ENCODE measurements at places on chromosomes 2 and 18.

GRCh38 chr2:144233317-144233716 is 286.6 kb downstream of the ZEB2 start:
- DNase-seq, result no peak

DNA sequence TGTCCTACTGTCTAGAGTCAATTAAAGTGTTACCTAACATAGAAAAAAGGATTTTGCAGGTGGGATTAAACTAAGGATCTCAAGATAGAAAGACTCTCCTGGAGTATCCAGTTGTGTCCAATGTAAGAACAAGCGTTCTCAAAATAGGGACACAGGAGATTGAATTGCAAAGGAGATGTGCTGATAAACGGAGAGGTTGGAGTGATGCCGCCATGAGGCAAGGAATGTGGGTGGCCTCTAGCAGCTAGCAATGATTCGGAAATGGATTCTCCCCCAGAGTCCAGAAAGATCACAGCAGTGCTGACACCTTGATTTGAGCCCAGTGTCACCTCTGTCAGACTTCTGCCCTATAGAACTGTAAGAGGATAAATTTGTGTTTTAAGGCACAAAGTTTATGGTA is 24.1 kb upstream of the IL1RN start:
- DNase-seq, result no peak

GRCh38 chr2:120587279-120587996 is 148.2 kb upstream of the GLI2 start:
- DNase-seq, result no peak

- DNase-seq, result peak; percentile 79
Measured at GRCh38 chr2:202718614-202719013, 83.8 kb downstream of the FAM117B start.

DNA sequence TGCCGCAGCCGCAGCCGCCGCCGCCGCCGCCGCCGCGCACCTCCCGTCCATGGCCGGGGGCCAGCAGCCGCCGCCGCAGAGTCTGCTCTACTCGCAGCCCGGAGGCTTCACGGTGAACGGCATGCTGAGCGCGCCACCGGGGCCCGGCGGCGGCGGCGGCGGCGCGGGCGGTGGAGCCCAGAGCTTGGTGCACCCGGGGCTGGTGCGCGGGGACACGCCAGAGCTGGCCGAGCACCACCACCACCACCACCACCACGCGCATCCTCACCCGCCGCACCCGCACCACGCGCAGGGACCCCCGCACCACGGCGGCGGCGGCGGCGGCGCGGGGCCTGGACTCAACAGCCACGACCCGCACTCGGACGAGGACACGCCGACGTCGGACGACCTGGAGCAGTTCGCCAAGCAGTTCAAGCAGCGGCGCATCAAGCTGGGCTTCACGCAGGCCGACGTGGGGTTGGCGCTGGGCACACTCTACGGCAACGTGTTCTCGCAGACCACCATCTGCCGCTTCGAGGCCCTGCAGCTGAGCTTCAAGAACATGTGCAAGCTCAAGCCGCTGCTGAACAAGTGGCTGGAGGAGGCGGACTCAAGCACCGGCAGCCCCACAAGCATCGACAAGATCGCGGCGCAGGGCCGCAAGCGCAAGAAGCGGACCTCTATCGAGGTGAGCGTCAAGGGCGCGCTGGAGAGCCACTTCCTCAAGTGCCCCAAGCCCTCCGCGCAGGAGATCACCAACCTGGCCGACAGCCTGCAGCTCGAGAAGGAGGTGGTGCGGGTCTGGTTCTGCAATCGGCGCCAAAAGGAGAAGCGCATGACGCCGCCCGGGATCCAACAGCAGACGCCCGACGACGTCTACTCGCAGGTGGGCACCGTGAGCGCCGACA is 2.4 kb downstream of the POU3F3 start:
- no peak for DNase-seq

GRCh38 chr2:69694894-69695849 is 46.8 kb upstream of the ANXA4 start:
- peak; percentile 72 for DNase-seq

GRCh38 chr2:68732036-68732932 is 2.3 kb upstream of the ARHGAP25 start:
- no peak for DNase-seq

DNA sequence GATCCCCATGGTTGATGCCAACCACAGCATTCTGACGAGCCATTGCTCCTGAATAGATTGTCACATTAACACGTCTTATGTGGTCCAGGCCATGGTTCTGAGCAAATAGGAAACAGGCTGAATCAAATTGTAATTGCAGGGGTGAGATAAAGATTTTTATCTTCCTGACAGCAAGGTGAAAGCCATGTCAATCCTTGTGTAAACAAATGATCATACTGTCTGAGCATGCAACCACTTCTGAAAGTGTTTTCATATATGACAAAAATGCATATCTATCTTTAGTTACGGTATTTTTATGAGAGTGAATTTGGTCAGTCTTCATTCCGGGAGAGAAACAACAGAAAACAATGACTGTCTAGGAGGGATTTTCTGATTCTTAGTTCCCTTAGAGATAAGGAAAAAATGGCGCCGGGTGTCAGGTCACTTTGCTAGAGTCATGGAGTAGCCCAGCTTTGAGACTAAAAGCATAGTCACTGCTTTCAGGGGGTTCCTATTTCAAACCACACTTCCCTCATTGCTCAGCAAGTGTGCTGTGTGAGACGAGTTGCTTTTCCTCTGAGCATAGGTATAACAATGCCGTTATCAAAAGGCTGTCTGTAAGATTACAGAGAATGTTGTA is 958.9 kb downstream of the DCDC2C start:
- peak; percentile 60 for DNase-seq

DNA sequence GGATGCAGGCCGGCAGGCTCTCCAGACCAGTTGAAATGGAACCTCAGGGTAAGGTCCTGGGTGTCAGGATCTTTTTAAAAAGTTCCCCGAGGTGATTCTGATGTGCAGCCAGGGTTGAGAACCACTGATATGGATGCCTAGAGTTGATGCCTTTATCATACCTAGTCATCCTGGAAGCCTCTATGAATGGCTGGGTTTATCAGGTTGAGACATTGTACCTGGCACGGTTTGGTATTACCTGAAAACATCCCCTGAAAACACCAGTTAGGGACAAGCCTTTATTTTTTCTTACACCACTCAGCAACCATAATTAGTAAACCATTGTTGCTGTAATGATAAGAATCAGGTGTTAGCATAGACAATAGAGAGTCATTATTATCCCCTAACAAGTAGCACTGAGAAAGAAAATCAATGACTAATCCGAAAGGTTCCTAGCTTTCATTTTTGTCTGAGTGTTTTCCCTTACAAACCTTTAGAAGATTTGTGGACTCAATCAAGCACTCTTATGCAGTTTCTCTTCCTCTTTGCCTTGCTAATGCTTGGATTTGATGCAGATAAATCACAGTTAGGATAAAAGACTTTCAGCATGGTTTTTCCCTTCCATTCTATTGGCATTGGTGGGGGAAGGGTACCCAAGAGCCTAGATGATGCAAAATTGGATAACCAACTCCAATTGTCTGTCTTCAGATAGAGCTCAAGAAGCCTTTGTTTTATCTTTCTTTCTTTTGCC is 116.5 kb upstream of the LYPD6 start:
- no peak for DNase-seq

GRCh38 chr2:15557887-15558311 is 3.2 kb downstream of the NBAS start:
- DNase-seq, result peak; percentile 8

GRCh38 chr2:1350111-1350510 is 63.2 kb upstream of the TPO start:
- DNase-seq, result no peak

DNA sequence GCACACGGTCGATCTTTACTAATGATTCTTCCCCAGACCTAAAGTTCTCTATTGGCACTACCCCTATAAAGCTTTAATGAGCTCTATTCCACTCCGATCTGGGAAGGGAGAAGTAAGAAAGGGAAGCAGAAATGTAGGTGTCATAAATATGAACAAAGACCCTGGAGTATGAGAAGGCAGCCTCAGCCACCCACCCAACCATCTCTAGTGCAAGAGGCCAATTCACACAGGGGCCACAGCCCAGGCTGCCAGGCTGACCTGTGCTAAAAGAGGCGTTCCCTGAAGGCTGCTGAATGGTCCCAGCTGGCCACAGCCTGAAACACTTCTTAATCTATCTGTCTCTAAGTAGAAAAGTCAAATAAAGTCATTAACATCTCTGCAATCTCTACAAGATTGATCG is 60.1 kb upstream of the ACTR3 start:
- no peak for DNase-seq

DNA sequence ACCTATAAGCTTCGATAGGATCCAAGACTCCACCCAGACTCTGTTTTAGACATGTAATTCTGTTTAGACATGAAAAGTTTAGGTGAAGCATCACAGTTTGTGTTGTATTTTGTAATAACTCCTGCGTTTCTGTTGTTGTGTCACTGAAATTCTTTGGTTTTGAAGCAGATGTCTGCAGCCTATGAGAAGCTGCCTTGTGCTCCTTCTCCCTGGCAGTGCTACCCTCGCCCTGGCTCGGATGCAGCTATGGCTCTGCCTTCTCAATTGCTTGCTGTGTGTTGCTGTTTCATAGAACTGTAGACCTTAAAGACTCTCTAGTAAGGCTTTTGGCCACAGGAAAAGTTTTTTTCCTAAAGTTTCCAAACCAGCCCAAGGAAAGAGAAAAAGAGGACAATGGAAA is 40.2 kb upstream of the ZNF638 start:
- no peak for DNase-seq

DNA sequence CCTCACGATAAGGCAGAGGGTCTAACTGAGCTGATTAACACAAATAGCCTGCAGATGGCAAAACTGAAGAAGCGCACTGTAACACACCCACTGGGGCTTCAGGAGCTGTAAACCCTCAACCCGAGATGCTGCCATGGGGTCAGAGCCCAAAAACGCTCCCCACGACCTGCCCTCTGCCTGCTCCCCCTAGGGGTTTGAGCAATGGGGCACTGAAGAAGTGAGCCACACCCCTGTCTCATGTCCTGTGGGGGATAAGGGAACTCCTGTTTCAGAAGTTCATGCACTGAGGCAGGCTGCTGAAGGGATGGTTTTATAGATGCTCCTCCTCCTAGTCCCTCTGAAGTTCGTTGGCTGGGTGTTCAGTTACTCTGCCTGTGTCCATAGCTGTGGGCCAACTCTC is 105.9 kb upstream of the CELF4 start:
- DNase-seq, result no peak

GRCh38 chr2:101830555-101830954 is 133.0 kb downstream of the MAP4K4 start:
- peak; percentile 45 for DNase-seq

GRCh38 chr2:170324640-170325046 is 146.7 kb downstream of the MYO3B start:
- peak; percentile 55 for DNase-seq

DNA sequence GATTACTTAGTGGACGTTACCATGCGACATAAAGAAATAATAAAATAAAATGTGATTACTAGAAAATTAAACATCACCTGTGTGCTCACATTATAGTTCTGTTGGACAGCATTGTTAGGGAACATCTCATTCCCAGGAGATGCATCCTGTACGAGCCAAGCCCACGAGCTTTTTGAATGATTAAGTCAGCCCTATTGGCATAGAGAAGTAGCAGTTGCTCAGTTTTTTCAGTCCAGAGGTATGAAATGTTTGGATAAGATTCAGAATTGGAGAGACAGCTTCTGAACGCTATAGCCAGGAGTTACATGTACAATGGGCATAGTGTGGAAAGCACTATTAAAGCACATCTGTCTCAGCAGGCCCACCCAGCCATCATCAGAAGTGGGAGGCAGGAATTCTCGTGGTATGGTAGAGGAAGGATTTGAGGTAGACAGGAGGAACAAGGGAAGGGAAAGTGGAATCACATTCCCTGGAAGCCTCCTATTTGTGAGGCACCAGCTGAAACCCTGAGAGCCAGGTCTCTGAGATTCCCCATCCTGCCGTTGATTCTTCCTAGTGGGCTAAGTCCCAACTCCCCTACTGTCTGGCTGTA is 8.6 kb downstream of the SPATS2L start:
- no peak for DNase-seq

GRCh38 chr2:71100195-71100964 is 29.6 kb downstream of the MCEE start:
- DNase-seq, result peak; percentile 39

DNA sequence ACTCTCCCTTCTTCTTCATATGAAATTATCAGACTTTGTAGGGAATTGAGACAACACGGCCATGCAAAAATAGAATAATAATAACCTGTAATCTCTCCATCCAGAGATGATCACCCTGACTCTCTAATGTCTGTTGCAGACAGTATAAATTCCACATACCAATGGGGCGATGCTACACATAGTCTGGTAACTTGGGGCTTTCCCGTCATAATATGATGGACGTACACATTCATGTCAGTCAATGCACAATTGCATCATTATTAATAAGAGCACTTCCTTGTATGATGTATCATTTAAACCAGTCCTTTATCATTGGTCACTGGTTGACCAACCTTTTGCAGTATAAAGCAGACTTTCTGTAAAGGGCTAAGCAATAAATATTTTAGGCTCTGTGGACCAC is 39.5 kb upstream of the SCLY start:
- no peak for DNase-seq

DNA sequence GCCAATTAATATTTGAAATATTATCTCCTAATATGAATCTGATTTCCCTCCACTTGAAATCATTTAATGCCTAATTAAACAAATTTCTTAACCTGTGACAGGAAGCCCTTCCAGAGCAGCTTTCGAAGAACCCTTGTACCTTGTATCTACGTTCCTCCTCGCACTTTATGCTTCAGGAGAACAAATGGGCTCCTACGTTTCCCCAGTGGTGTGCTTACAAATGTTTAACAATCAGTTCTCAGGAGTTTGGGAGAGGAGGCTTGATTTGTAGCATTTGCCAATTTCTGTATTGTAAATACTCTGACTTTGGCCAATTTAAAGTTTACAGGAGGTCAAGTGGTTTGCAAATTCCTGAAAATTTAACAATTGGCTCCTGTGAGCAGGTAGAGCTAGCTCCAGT is 327.8 kb downstream of the THSD7B start:
- no peak for DNase-seq

DNA sequence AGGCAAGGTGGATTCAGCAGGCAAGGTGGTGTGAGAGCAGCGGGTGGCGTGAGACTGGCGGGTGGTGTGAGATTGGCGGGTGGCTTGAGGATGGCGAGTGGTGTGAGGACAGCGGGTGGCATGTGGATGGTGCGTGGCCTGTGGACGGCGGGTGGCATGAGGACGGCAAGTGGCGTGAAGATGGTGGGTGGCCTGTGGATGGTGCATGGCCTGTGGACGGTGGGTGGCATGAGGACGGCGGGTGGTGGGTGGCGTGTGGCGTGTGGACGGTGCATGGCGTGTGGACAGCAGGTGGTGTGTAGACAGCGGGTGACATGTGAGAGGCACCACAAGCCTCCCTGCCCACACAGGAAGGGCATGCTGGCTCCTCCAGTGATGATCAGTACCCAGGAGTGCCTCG is 186.9 kb upstream of the SALL3 start:
- DNase-seq, result no peak
